Left cardiac atrium (tissue), 4 donors: ENCODE measurements at places on chromosomes 7 and 10. TPM values are rescaled to one million over a fixed set of nuclear protein-coding genes. Genes with fewer than 3 reads are reported as not detected.

GRCh38 chr10:4344492-4344994 lies 481.5 kb upstream of the AKR1E2 start:
- DNase-seq: peak; percentile 75

- no peak for DNase-seq
Measured at GRCh38 chr10:22978287-22978686, 50.4 kb downstream of the ARMC3 start.

GRCh38 chr10:13349463-13350274 lies 1.6 kb upstream of the SEPHS1 start:
- peak; percentile 50 for DNase-seq

DNA sequence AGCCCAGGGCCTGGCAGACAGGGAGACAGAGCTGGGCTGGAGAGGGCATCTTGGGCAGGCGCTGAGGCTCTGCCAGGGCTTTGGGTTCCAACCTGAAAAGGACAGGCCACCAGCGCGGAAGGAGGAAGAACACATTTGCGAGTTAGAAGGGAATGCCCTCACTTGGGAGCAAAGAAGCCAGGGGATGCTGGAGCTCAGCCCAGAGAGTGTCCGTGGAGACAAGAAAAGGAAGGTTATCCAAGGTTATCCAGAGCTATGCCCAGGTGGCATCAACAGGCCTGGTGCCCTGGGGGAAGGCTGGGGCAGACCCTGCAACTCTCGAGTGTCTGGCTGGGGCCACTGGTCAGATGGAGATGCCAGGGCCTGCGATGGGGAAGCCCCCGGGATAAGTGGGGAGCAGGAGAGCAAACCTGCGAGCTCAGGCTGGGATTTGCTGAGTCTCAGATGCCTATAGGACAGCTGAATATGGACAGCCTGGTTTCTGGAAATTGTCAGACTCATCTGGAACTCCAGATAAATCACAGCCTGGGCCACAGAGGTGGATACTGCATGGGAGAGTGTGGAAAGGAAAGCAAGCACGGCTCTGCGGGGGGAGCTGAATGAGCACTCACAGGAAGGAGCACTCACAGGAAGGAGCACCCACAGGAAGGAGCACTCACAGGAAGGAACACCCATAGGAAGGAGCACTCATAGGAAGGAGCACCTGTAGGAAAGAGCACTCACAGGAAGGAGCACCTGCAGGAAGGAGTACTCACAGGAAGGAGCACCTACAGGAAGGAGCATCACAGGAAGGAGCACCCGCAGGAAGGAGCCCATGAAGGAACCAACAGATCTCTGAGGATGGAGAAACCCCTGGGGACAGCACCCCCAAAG lies 152.1 kb downstream of the ADAM12 start:
- no peak for DNase-seq

- no peak for DNase-seq
Measured at GRCh38 chr7:41942468-41943093, 239.7 kb upstream of the INHBA start.

- no peak for DNase-seq
Measured at GRCh38 chr7:99190359-99191009, 17.4 kb downstream of the KPNA7 start.

DNA sequence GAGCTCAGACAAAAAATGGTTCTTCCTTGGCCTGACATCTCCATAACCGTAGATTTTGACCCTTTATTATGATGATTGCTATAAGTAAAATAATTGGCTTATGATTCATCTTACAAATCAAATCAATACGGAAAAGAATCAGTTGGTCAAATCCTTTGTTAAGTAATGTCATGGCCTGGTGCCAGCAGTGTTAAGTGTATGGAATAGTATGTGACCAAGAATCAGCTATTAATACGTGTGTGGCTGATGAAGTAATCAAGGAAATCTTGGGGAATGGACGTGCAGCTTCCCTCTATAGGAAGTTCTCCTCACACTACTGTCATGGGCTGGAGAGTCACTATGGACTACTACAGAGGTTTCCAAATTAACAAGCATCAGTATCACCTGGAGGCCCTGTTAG lies 230.6 kb downstream of the TWIST1 start:
- no peak for DNase-seq

DNA sequence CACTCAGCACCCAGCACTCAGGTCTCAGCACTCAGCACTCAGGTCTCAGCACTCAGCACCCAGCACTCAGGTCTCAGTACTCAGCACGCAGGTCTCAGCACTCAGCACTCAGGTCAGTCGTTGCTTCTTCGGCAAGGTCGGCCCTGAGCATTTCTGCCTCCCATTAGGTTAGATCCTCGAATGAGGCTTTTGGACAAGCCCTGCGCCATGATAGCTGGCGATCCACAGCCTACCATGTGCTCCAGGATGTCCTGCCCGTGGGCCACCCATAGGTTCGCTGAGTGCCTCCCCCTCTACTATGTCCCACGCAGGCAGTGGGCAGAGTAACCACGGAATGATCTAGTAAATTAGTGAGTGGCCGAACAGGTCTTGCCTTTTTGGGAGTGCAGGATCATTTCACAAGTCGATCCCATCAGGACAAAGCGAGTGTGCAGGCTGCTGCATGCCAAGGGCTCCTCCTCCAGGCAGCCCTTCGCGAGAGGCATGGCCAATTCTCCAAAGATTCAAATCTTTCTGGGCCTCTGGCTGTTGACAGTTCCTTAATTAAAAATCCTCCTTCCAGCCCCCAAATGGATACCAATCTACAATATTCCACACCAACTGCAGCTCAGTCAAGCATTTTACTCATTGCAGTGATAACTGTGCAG lies 206.3 kb downstream of the ADARB2 start:
- DNase-seq: no peak

TUBAL3 gene
- 0.31 TPM for total RNA-seq

PTPRZ1 gene
- total RNA-seq: 0.88 TPM

TPK1 gene
- total RNA-seq: 7.3 TPM

AP3M1 gene
- total RNA-seq: 26.3 TPM
